Liver (tissue), 10 donors: ENCODE measurements at places on chromosomes 7 and 10.

DNA sequence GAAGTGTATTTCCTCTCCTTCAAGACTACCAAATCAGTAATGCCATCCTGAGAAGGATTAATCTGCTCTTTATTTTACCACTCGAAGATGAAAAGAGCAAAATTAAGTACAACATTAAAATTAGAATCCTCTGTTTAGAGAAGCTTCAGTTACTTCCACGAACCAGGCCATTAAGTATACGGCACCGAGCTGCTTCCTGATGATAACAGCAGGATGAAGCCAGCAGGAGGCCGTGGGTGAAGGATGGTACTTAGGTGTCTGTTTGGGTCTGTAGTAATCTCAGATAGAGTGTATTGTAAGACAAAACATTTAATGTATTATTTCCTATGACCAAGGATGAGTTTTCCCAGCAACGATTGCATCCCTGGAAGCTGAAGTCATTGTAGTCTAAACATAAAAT, 362.8 kb downstream of the SFMBT2 start:
- no peaks in the 10 kb centered on the region for H3K27me3 ChIP-seq
- DNase-seq: no peak
- H3K27ac ChIP-seq: no peak overlapping the region
- no peaks in the 10 kb centered on the region for H3K4me1 ChIP-seq
- no peaks in the 10 kb centered on the region for H3K36me3 ChIP-seq
- H3K4me3 ChIP-seq: no peak overlapping the region

- H3K4me1 ChIP-seq: no peaks in the 10 kb centered on the region
- no peak overlapping the region for H3K4me3 ChIP-seq
Measured at GRCh38 chr7:105782391-105783042, 93.9 kb downstream of the ATXN7L1 start.

- no peaks in the 10 kb centered on the region for H3K36me3 ChIP-seq
- no peaks in the 10 kb centered on the region for H3K27me3 ChIP-seq
- H3K27ac ChIP-seq: no peak overlapping the region
Measured at GRCh38 chr10:95767884-95768556, 12.1 kb downstream of the ENTPD1 start.

DNA sequence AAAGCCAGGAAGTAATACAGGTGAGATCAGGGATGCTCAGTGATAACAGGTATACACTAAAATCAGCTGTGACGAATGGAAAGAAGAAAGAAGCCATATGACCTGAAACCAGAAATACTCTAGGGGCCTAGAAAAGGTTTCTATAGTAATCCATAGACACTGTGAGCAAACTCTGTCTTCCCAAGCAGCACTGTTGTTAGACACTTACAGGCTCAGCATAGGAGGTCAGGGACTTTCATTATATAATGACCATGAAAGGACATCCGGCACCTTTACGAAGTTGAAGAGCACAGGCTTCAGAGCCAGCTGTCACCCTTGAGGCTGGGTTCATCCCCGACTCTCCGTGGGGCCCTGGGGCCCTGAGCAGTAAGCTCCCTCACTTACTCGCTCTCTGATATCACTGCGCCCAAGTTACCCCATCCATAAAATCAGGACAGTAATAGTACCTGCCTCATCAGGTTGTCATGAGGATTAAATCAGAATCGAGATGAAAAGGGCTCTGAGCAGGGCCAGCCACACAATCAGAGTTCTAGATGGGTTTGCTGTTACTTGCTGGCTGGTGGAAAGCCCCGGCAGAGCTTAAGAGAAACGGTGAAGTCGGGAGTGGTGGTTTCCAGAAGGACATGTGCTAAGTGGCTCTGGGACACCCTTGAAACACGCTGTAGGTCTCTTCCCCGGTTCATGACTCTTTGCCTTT, 79.5 kb downstream of the ITIH5 start:
- H3K4me1 ChIP-seq: no peaks in the 10 kb centered on the region
- H3K27me3 ChIP-seq: no peaks in the 10 kb centered on the region
- DNase-seq: no peak
- no peak overlapping the region for H3K4me3 ChIP-seq

DNA sequence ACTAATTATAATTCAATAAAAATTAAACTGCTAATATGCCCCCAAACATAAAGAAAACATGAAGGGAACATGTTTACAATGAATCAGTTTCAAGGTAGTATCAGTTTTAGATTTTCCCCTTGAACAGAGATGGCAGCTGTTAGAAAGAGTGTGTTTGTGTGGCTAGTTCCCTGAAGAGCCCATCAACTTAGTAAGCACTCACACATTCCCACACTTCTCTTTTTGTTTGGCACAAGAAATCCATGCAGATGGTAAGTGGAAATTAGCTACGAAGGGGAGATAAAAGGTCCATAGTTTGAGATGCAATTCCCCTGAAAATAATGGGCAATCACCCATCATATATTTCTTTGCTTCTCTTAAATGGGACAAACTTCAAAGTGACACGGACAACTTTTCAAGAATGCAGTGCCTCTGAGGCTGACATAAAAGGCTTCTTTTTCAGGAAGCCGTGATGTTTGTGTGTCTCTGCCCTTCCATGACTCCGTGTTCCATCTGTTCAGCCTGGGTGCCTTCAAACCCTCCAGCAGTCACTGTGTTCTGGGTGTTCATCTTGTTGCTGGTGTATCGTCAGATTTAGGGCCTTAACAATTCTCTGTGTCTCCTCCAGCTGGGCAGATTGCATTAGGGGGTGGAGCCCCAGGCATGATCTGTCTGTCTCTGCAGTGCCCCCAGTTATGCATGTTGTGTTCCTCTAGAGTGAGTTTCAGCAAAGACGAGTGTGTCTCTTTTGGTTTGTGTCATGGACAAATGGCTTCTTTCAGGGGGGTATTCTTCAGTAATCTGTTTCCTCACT, 259.5 kb upstream of the NPY start:
- H3K27me3 ChIP-seq: no peaks in the 10 kb centered on the region
- no peak overlapping the region for H3K4me3 ChIP-seq
- DNase-seq: no peak
- H3K27ac ChIP-seq: no peak overlapping the region
- no peaks in the 10 kb centered on the region for H3K4me1 ChIP-seq

DNA sequence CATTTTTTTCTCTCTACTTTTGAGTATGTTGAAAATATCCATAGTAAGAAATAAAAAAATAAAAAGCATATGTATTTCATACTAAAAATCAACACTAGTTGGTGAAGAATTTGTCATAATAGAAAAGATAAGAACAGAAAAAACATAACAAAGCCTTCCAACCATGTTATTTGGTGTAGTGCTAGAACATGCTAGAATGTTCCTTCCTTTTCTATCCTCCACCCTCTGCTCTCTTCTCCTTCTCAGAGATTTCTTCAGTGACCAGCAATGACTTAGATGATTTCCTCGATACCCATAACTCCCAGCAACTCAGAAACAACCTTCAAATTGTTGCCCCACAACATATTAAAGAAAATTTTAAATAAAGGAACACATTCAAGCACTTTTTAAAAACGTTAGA, 2.6 kb downstream of the ZC3HAV1 start:
- no peaks in the 10 kb centered on the region for H3K36me3 ChIP-seq
- H3K4me1 ChIP-seq: peaks cover 4% of the 10 kb centered on the region
- no peak overlapping the region for H3K27ac ChIP-seq
- no peak for DNase-seq

GRCh38 chr10:44993922-44994751, 6.6 kb upstream of the ZNF22 start:
- no peaks in the 10 kb centered on the region for H3K36me3 ChIP-seq
- peaks cover 90% of the 10 kb centered on the region for H3K4me1 ChIP-seq
- no peaks in the 10 kb centered on the region for H3K27me3 ChIP-seq
- no peak overlapping the region for H3K4me3 ChIP-seq
- DNase-seq: no peak

DNA sequence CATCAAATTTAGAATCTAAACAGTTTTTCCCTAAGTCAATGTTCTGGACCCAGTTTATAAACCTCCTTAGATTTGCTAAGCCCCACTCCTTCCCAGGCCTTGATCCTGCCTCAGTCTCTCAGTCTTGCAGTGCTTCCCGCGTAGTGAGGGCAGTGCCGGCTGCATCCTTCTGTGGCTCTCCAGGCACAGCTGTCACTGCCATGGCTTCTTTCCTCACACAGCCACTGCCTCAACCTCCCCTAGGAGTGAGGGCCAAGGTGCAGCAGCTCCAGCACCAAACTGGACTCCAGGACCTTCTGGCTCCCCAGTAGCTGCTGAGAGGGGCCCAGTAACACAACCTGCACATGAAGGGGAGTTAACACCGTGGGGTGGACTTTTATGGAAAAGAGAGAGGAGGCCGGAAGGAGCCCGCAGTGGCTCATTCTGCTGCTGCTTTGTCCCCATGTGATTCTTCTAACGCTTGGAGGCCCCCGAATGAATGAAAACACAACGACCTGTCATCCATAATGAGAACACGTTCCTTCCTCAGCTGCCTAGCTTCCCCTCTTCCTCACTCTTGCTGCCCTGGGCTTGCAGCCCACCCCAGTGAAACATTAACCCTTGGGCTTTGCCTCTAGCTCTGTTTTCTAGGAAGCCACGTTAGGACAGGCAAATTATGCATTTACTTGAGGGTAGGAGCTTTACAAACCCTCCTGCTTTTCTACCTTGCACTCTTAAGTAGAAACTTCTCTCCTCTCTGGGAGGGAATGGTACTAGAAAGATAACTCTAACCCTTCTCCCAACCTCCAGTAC, 16.0 kb upstream of the UBE2H start:
- H3K36me3 ChIP-seq: no peaks in the 10 kb centered on the region
- no peaks in the 10 kb centered on the region for H3K27me3 ChIP-seq
- H3K27ac ChIP-seq: no peak overlapping the region
- no peak overlapping the region for H3K4me3 ChIP-seq

- no peaks in the 10 kb centered on the region for H3K27me3 ChIP-seq
- no peak overlapping the region for H3K27ac ChIP-seq
- H3K4me3 ChIP-seq: no peak overlapping the region
- no peak for DNase-seq
Measured at GRCh38 chr10:73762915-73763314, 18.7 kb downstream of the SEC24C start.

GRCh38 chr7:79593866-79594301, 140.4 kb upstream of the MAGI2 start:
- H3K4me1 ChIP-seq: no peaks in the 10 kb centered on the region
- H3K27ac ChIP-seq: no peak overlapping the region
- no peaks in the 10 kb centered on the region for H3K27me3 ChIP-seq
- no peaks in the 10 kb centered on the region for H3K36me3 ChIP-seq
- H3K4me3 ChIP-seq: no peak overlapping the region
- no peak for DNase-seq

DNA sequence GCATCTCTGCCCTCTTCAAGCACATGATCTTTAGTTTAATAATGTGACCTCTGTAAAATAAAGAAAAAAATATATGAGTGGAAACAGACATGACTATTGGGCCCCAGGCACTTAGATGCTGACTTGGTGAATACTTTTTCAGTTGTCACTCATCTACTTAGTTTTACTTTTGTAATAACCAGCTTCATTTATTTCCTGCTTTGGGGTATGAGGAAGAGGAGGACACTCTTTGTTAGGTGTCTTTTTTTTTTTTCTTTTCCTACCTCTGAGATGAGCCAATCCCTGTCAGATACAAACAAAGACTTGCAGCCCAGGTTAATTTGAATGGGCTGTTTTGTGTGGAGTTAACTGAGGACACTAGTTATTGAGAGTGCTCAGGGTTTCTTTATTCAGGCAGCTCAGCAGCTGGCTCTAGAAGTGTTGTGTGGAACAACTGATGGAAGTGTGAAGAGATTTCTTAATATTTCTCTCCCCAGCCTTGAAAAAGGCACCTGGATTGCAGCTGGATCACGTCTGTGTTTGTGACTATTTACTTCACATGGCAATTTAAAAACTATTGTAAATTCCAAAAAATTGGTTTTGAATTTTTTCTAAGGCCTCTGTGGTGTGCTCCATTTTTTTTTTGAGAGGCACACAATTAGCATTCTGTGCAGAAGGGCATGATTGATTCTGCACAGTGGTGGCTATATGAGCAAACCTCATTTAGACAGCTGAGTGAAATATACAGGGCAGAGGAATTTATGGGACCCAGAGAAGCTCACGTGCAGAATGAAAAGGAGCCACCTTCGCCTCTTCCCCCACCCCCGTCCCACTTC, 333.8 kb downstream of the LRMDA start:
- no peaks in the 10 kb centered on the region for H3K36me3 ChIP-seq
- H3K27ac ChIP-seq: no peak overlapping the region
- H3K27me3 ChIP-seq: no peaks in the 10 kb centered on the region
- DNase-seq: no peak

DNA sequence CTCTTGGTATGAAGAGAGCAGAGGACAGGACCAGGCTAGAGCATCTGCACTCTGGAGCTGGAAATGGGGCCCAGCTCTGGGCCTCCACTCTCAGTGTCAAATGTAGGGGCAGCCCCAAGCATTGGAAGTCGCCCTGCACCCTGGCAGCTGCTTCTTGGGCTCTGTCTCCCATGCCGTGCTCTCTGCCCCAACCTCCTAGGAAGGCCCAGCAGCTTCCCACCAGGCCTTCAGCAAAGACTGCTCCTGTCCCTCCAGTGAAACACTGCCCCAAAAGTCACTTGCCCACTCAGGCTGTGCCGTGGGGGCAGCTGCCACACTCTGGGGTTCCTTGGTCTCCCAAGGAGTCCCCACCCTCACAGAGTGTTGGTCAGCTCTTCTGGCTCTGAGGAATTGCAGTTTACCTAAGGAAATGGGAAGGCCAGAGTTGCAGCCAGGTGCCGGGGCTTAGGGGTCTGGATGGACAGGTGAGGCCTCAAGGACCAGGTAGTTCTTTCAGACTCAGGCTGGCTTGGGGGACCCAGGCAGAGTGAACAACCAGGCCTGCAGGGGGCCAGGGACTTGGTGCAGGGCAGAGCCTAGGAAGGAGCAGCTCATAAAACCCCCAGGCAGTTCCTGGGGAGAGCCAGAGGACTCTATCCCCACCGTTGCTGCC, 9.4 kb upstream of the OPN4 start:
- no peak for DNase-seq
- no peaks in the 10 kb centered on the region for H3K36me3 ChIP-seq
- peaks cover 3% of the 10 kb centered on the region for H3K4me1 ChIP-seq
- no peak overlapping the region for H3K27ac ChIP-seq
- H3K27me3 ChIP-seq: no peaks in the 10 kb centered on the region

GRCh38 chr10:599767-600166, 89.7 kb downstream of the DIP2C start:
- DNase-seq: no peak
- peaks cover 2% of the 10 kb centered on the region for H3K4me1 ChIP-seq
- H3K4me3 ChIP-seq: no peak overlapping the region
- no peak overlapping the region for H3K27ac ChIP-seq

GRCh38 chr10:43218206-43218950, 48.5 kb downstream of the RASGEF1A start:
- H3K4me1 ChIP-seq: no peaks in the 10 kb centered on the region

DNA sequence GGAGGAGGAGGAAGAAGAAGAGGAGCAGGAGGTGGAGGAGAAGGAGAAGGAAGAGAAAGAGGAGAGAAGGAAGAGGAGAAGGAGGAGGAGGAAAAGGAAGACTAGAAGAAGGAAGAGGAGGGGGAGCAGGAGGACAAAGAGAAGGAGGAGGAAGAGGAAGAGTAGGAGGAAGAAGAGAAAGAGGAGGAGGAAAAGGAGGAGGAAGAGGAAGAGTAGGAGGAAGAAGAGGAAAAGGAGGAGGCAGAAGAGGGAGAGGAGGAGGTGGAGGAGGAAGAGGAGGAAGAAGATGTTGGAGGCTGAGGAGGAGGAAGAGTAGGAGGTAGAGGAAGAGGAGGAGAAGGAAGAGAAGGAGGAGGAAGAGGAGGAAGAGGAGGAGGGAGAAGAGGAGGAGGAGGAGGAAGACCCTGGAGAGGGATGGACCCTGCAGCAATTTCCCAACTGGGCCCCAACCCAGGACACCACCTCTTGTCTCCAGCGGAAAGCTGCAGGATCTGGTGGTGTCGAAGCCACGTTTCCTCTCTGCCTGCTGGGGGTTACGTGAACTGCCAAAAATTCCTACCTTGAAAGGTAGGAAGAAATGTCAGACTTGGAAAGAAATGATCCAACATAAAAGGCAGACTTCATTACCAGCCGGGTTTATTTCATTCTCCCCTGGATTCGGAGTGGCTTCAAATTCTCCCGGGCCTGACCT, 38.9 kb downstream of the COL26A1 start:
- no peak overlapping the region for H3K27ac ChIP-seq
- H3K27me3 ChIP-seq: no peaks in the 10 kb centered on the region
- no peaks in the 10 kb centered on the region for H3K4me1 ChIP-seq
- no peak for DNase-seq
- no peaks in the 10 kb centered on the region for H3K36me3 ChIP-seq
